ENCODE measurements at places on chromosomes 2 and 18. TPM values are rescaled to one million over a fixed set of nuclear protein-coding genes. Genes with fewer than 3 reads are reported as not detected.

The NT5C1B gene
- total RNA-seq, result not detected

The MAP4K3 gene
- total RNA-seq, result 50.1 TPM

The DSG3 gene
- not detected for total RNA-seq

The UGT1A5 gene
- not detected for total RNA-seq

Measured in mesenteric fat pad (tissue), 1 donor.